ENCODE measurements at places on chromosomes 12 and 14.

DNA sequence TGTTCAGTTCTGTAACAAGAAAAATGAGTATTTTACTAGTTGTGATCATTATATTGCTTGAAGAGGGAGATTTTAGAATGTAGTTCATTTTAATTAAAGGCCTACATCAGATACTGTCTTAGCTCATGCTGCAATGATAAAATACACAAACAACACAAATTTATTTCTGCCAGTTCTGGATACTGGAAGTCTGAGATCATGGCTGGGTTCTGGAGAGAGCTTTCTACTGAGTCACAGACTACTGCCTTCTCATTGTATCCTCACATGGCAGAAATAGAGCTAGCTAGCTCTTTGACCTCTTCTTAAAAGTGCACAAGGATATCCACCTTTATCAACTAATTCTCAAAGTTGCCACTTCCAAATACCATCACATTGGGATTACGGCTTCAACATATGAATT is 53.8 kb downstream of the MIS18BP1 start:
- ATAC-seq = no peak

DNA sequence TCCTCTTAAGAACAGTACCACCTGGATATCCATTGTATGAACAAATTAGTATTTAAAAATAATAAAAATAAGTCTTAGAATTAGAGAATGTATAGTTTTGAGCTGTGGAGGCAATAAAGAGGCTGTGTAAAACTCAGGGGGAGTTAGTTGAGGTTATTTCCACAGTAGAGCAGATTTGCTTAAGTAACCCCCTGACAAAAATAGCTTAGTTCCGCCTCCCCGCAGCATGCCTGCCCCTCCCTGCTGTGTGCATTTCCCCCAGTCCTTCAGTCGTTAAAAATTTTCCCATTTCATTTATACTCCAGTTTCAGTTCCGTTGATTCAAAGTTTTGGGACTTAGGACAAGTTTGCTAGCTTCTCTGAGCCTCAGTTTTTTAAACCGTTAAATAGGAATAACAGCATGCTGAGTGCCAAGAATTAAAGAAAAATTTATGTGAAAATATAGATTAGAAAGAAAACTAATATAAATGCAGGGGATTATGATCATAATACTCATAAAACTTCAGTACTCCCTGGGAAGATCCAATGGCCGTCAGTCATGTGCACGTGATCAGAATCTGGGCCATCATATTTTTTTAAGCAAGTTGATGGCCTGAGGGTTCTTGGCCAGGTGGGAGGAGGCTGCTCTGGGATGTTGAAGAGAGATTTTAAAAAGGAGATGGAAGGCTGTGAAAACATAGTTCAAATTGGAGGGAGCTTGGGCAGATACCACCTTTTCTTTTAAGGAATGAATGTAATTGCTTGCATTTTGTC is 14.5 kb upstream of the SLC38A2 start:
- no peak for ATAC-seq

GRCh38 chr12:110170535-110171185 is 46.5 kb downstream of the IFT81 start:
- no peak for ATAC-seq

GRCh38 chr14:22556990-22557623 is 31.9 kb downstream of the DAD1 start:
- ATAC-seq = peak; percentile 97

DNA sequence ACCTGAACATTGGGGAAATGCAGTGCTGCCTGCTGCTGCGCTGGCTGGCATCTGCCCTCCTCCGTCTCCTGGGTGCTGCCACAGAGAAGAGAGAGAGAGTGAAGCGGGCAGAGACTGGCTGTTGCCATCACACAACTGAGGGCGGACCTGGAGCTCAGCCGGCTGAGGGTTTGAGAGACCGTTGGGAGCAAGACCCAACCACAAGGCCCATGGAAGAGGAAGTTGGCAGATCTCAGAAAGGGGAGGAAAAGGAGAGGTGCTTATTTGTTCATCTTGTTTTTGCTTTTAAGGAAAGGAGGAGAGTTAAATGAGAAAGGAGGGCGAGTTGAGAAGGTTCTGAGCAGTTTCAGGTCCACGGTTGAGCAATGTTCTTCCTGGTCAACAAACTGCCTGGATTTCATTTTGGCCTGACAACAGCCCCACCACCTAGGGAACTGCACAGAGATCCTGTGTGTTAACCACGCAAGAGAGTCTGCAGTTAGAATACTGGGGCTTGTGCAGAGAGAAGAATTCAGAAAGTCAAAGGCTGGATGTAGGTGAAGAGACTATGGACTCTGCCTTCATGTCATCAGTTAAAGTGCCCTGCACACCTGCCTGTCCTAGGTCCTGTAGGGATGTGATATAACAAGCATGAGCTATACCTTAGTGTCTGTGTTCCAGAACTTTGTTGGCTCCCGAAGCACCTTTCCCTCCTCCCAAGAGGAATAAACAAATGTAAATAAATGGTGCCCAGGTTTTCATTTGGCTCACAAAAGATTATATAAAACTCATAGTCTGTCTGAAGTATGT is 124.6 kb downstream of the ETV6 start:
- no peak for ATAC-seq

DNA sequence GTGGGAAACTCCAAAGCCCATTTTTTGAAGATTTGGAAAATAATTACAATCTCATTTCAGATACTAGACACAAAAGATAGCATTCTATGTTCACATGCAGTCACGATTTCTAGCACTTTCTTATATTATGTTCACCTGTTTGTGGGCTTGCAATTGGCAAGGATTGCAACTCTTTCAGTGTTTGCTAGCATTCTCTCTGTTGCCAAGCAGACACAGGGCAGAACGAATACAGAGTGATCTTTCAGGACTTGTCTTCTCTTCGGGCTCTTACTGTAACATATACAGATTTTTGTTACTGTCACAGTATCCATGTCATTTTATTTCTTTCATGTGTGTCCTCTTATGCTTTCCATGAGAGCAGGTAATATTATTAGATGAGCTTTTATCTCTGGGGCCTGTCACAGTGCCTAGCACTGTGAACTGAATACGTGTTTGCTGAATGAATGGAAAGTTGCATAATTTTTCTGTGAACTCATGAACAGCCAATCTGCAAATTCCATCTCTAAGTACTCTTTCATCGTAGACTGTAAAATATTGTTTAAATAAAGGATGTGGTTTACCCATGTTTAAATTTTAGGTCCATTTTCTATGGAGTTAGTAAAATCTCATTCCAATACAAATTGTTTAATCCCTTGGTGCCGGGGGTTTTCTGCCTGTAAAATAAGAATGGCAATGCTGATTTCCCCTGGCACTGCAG is 105.1 kb downstream of the BMP4 start:
- no peak for ATAC-seq

- no peak for ATAC-seq
These were observed 501.0 kb downstream of the EGLN3 start for GRCh38 chr14:33449703-33450395.

DNA sequence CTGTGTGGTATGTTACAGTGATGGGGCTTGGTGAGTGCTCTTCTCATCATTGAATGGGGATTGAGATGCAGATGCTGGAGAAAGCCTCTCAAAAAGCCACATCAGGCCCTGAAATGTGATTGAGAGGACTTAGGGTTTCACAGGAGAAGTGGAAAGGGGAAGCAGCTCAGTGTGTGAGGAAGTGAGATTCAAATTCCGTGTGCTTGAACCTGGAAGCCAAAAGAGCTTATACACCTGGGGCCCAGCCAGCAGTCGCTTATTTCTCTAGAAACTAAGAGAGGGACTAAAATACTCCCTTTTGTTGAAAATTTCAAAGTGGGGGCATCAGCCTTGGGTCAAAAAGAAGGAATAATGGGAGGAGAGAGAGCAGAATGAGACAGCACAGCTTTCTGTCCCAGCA is 39.1 kb upstream of the GZMB start:
- ATAC-seq = no peak

- no peak for ATAC-seq
These were observed 77.0 kb downstream of the POLR3B start for GRCh38 chr12:106434526-106434925.

- ATAC-seq = no peak
These were observed 125.6 kb downstream of the PDE3A start for GRCh38 chr12:20493934-20494333.

GRCh38 chr14:96922986-96923385 is 125.8 kb downstream of the VRK1 start:
- no peak for ATAC-seq

All from motor neuron (in vitro differentiated cells).